Foreskin fibroblast (primary cell): ENCODE measurements at places on chromosomes 6 and 20.

GRCh38 chr6:89564752-89565427, 73.7 kb downstream of the LYRM2 start:
- peak; percentile 7 for DNase-seq

GRCh38 chr6:97812940-97813339, 529.9 kb upstream of the MMS22L start:
- DNase-seq: no peak

GRCh38 chr6:154341871-154342270, 14.7 kb downstream of the IPCEF1 start:
- no peak for DNase-seq

DNA sequence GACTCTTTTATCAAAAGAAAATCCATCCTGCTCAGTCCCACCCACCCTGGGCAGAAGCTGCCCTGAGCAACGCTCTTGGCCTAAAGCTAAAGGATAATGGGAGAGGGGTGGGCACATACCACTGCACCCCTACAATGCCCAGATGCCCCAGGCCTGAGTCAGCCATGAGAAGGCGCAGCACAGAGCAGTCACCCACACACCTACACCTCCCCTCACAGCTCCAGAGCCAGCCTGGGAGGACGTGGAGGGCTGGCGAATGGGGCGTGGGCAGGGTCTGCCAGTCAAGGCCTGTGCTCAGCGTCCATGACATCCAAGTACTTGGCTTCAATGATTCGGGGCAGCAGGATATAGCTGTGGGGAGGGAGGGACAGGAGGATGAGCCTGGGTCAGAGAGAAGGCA, 11.5 kb downstream of the SLC4A11 start:
- no peak for DNase-seq

DNA sequence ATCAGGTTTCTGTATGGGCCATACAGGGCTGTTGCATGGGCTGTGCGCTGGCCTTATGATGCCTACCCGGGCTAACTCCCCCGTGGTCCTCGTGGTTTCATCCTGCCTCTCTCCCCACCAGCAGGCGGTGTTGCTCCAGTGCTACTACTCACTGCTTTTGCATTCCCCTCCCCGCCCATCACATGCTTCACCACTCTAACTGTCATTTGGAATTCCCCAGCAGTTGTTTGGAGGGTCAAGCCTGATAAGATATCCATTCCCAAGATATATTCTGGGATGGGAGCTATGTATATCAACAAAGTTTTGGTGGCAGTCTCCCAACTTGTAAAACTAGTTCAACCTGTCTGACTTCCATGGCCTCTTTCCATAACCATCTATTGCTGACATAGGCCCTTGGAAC, 233.2 kb upstream of the SOX4 start:
- no peak for DNase-seq

- DNase-seq: no peak
Observed at GRCh38 chr20:49230021-49230420, 10.8 kb downstream of the DDX27 start.

DNA sequence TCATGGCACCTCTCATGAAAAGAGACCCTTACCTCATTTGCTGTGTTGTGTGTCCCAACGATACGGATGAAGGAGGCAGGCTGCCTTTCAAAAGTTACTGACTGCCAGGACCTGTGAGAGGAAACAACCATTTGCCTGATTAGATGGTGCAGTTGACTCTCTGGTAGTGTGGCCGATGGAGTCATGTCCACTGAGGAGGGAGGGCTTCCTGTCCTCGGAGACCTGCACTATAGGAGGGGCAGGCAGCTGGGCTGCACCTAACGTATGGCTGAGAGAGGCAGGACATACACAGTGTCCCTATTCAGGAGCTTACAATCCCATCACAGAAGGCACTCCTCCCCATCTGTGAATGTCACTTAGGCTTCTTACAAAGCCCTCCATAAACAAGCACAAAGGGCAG, 373.0 kb downstream of the ZFAND3 start:
- DNase-seq: no peak

DNA sequence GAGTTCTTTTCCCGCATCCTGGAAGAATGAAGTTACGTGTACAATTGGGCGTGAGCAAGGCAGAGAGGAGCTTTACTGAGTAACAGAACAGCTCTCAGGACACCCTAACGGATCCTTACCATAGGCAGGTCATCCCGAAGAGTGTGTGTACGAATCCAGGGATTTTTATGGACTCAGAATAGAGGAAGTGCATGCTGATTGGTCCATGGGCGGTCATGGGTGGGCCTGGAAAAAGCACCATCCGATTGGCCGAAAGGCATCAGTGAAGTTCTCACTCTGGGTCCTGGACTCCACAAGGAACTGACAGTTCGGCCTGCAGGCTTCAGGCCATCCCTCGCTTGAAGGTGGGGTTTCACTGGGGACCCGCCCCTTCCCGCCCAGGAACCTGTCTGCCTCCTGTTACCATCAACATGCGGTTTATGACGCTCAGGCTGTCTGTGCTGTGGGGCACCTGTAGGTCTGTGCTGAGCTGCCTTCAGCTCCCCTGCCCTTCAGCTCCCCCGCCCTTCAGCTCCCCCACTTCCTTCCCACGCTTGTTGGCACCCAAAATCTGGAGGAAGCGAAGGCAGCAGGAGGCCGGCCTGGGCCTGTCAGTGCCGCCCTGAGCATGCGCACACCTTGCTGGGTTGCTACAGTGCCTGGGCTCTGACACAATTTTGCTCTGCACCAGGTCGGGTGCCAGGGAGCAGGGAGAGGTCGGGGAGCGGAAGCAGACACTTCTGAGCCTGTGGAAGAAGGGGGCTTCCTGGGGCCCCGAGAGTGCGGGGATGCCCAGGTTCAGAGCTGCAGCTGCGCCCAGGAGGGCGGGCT, 57.9 kb upstream of the MANEA start:
- no peak for DNase-seq
